Skeletal muscle cell (primary cell): ENCODE measurements at places on chromosomes 2 and 18.

GRCh38 chr2:175575346-175576258 is 394.1 kb upstream of the ATP5MC3 start:
- no peak for DNase-seq

DNA sequence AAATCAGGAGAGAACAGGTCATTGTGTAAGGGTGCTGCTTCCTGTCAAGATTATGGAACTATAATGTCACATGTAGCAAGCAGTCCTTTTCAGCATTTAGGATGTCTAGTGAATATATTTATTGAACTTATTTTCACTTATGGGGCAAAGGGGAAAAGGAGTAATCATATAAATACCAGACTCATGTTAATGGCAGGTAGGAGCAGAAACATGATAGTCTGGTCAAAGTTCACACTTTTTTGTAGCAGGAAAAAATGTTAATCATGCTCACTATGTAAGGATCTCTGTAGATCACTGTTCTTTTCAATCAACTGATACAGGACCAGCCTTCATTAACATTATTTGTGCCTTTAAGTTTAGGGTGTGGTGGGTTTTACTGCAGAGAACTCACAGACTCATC is 219.0 kb downstream of the STK39 start:
- DNase-seq = no peak

GRCh38 chr2:221767106-221768012 is 195.3 kb upstream of the EPHA4 start:
- DNase-seq = no peak

DNA sequence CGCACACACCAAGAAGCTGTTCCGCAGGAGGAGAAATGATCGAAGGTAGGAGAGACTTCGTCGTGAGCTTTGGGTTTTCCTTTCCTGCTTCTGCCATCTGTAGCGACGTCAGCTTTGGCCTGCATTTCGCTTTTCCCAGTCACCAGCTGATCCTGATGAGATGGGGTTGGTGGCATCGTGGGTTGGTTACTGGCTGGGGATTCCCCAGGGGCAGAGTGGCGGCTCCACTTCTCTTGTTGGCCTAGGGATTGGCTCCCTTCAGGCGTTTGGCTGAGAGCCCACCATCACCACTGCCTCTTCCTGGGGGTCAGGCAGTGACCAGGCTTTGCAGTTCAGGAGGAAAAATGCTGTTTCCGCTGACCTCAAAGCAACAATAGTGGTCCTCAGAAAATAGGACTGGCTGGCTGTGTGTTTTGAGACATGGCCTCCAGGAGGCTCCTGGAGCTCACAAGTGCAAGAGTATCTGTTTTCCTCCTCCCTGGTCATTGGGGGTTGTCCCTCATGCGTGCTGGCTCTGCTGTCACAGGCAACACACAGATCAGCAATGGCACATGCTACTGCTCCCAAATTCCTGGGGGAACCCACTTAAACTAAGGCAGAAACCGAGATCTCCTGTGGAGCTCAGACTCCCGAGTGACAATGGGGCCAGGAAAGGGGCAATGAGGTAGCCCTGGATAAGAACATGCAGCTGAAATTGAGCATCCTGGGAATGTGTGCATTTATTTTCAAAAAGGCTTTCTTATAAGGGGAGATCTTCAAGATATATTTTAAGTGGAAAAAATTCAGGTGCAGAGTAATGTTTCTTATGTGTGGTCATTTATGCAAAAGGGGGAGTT is 173.0 kb downstream of the CTIF start:
- DNase-seq = no peak

DNA sequence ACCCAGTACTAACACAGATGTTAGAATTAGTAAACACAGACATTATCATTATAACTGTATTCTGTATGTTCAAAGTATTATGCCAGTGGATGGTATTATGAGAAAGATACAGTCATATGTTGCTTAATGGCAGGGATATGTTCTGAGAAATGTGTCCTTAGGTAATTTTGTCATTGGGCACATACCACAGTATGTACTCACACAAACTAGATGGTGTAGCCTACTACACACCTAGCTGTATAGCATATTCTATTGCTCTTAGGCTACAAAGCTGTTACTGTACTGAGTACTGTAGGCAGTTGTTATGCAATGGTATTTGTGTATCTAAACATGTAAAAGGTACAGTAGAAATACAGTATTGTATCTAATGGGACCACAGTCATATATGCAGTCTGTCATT is 53.8 kb downstream of the GTF3C3 start:
- DNase-seq = no peak

DNA sequence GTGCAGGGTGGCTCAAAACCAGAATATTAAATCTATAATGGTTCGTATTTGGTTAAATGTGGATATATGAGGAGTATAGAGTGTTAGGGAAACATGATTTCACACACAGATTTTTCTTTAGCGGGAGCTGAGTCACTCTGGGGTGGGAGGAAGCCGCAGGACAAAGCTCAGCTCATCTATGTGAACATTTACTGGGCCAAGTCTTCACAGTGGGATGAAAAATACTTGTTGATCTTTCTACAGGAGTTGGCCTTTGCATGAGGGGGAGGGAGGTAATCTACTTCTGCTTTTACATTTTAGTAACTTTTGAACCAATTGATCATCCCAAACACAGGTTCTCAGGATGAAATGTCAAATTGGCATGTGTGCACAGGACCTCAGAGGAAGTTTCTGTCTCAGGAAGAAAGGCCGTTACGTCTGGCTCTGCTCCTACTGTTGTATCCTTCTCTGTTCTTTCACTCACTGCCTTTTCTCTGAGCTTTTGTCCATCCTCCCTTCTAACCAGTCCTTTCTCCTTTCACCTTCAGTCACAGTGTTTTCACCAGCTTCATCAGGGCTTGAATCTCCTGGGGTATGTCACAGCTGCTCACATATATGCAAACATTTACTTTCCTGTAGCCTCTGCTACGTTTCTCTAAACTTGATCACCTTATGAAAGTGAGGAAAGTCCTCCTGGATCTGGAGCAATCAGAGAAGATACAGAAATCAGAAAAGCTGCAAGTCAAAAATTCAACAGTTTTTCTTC is 943.3 kb upstream of the FANCL start:
- DNase-seq = peak; percentile 6

GRCh38 chr2:11342551-11343367 is 1.7 kb downstream of the ROCK2 start:
- peak; percentile 41 for DNase-seq

- no peak for DNase-seq
Measured at GRCh38 chr2:36339607-36340218, 15.9 kb upstream of the CRIM1 start.

- no peak for DNase-seq
Measured at GRCh38 chr18:80232710-80233109, 14.6 kb downstream of the PARD6G start.

DNA sequence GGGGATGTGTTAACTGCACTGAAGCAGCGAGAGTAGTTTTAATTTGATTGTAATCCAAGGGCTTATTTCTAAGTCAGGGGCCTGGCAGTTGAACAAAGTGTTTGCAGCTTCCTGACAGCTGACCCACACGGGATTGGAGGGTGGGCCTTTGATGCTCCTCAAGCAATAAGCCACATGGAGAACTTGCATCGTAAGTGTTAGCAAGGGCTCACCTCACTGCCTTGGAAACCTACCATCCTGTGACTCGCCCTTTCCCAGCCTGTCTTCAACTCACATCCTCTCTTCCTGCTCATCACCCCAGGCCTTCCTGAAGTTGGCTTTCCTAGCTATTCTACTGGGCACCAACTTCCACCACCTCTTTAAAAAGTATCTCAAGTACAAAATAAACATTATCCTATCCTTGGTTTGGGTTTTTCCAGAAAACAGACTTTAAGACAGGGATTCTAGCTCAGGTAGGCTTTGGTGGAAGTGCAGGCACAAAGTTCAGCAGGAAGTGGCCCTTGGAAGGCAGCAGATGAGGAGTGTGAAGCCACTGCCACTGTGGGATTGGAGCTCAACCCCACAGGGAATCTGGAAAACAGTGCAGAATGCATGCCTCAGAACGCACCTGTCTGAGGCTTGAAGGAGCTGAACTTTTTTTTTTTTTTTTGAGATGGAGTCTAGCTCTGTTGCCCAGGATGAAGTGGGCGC is 31.6 kb downstream of the B3GNT2 start:
- no peak for DNase-seq

DNA sequence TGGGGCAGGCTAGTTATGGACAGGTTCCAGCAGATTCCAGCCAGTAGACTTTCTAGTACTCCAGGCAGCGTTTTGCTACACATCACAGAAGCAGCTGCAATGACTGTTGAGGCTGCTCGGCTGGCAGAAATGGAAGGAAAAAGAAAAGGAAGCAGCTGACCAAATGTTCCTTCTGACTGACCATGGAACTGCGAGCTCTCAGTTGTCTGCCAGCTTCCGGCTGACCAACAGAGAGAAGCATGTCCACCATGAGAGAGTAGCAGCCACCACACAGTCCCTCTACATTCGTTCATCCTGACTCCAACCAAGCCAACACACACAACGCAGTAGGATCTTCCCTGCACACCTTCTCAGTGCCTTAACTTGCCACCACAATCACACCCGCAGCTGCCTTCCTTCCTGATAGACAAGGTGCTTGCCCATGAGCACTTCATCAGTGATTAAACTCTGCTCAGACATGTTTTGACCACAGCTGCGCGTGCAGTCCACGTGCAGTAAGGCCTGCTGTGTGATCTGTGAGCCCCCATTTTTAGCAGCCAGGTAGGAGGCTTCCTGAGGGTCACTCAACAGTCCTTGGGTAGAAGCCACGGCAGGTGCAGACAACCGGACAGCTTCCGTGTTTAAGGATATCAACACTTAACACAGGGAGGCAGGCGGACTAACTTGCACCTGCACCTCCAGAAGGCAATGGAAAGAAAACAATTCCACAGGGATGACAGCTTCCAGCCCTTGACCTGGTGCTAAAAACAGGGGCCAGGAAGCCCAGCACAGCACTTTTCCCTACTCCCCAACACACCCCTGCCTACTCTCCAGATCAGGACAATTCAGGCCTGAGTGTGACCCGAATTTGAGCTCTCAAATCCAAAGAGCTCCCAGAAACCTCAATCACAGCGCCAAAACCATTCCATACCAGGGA is 996 bp downstream of the TGFBRAP1 start:
- DNase-seq = no peak

GRCh38 chr2:86025229-86025820 is 80.4 kb downstream of the POLR1A start:
- DNase-seq = no peak

DNA sequence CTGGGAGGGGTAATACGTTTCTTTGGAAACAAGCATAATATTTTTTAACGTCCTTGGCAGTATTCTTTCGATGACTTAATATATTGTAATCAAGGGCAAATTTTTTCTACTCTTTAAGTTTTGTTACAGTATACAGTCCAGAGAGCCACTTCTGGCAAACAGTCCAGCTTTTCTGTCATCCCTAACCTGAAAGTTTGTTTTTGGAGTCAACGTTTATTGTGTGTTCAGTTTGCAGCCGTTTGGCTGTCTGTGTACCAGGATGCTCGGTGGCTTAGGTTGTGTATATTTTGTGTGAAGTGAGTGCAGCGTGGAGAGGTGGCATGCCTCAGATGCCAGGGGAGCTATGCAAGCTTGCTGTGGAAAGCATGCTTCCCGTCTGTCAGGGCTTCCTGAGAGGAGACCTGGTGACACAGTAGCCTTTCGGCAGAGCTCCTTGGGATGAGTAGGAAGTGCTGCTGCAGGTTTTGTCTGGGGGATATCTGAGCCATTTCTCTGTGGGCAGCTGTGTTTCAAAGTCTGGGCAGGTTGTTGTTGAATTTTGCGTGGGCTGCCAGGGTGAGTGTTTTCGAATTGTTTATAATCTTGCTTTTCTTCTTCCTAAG is 14.7 kb downstream of the MAP3K20 start:
- DNase-seq = no peak
